HS-27A (cell line): ENCODE measurements at places on chromosomes 13 and 19.

DNA sequence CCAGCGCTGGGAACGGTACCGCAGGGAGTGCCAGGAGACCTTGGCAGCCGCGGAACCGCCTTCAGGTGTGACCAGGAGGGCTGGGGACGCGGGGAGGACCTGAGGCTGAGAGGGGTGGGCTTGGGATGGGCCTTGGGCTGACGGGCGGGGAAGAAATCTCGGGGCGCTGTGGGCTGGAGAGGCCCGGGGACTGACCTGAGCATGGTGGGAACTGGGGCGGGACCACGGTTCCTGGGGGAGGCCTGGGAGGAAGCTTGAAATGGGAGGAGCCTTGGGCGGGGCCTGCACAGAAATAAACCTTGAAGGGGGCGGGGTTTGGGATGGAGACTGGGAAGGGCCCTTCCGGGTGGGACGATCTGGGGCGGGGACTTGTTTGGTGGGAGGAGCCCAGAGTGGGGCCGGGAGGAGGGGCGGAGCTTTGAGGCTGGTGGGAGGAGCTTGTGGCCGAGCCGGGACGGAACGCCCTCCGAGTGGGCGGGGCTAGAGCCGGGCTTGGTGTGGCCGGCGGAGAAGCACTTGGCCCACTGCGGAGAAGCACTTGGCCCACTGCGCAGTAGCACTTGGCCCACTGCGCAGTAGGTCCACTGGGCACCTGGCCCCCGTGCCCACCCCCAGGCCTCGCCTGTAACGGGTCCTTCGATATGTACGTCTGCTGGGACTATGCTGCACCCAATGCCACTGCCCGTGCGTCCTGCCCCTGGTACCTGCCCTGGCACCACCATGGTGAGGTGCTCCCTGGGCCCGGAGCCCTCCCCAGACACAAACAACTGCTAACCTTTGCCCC is 2.8 kb downstream of the GIPR start:
- DNase-seq = no peak

- no peak for DNase-seq
Observed at GRCh38 chr19:19349365-19349764, 28.7 kb downstream of the MAU2 start.

DNA sequence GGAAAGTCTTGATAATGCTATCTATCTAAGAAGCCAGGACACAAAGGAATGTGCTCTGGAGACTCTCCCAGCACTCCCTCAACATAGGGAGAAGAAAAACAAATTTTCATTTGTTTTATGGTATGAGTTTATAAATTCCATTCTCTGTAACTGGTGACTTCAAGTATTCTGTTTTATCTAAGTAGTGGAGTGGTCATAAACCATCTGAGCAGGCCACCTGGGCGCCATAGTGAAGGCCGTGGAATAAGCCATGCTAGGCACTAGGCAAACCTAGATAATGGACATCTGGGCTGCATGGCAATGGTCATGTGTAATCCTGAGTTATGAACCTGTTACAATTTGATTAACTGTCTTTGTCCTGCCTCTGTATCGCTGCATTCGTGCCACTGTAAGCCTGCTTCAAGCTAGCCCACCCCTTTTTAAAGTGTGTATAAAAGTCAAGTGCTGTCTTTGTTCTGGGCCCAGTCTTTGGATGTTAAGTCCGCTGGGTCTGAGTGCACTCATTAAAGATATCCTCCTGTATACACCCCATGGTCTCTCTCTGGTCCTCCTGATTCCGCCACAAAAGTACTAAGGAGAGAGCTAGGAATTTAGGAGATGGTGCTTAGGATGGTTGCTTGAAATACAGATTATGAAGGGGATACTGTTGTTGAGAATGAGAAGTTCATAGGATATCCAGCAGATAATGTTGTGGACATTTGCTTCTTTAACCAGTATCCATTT is 13.2 kb downstream of the GTF2F2 start:
- no peak for DNase-seq

GRCh38 chr19:33379151-33379829 is 5.8 kb downstream of the CEBPG start:
- DNase-seq = no peak

DNA sequence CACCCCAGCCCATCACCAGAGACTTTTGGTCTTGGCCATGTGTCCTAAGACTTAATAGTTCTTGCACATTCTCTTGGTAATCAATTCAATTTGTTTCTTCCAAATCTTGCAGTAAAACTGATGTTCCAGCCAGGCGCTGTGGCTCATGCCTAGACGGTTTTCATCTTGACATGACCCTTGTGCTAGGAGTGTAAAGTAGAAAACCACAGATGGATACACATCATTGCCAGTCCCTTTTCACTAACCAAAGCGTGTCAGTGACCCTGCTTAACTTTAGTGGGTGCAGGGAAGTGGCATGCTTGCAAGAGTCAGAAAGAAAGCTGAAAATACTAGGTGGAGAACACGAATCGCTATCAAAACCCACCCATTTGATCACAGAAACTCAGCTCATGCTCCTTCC is 18.0 kb upstream of the CD70 start:
- DNase-seq = no peak

DNA sequence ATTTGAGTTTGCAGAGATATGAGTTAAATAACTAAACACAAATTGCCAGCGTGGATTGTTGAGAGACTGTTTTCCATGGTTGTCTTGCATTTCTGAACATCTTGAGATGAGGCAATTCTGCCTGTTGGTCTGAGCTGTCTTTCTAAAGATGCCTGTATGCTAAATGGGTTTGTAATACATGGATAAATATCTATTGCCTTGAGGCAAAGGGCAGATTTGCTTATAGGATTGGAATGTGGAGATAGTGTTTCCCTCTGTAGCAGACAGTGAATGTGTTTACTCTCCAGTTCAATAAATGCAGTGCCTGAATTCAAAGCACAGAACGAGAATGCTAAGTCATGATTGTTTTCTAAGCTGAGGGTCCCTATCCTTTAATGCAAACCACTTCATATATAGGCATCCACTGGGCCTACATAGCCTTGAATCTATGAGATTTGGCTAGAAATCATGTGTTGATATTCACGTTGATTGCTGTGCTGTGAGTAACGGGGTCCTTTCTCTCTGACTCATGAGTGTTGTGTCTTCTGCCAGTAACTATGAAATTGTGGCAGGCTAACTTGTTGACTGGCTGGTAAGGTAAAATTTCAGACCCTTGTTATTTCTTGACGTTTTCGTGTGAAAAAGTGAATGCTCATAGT is 2554.8 kb downstream of the PCDH9 start:
- DNase-seq = peak; percentile 31

DNA sequence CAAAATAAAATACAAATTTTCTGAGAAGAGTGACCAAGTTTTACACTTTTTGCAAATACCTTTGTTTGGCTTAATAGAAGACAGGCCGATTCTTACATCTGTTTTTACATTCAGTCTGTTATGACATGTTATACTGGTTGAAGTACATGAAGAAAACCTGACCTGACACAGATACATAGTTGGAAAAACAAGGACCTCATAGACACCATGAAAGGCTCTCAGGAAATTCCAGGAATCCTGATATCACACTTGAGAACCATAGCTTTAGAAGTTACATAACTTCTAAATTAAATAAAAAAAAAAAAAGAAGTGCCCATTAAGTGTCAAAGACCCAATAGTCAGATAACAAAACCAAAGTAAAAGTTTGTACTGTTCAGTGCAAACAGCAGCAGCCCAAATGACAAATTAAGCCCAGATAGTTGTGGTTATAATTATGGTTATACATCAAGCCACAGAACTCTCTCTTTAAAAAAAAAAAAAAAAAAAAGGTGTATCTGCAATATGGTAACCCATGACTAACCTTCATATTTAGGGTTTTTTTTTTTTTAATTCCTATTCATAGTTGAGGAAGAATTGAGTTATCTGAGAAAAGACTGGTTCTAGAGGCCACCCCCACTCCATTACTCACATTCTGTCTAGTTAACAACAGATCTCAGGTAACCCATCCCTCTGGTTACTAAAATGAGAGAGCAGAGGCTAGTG is 19.8 kb downstream of the RBM26 start:
- no peak for DNase-seq

DNA sequence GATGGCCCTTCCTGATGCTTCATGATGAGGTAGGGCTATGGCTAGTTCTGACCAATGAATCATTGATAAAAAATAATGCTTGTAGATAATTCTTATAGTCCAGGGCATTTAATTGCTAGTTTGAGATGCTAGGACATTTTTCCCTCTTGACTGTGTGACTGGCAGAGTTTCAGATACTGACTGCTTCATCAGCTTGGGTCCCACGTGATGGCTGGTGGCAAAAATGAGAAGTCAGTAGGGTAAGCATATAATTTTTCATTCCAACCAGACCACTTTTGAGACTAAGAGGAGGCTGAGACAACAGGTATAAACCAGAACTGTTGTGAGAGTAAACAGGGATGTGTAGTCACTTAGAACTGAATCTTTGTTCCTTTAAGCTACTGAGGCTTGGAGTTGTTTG is 183.3 kb downstream of the HS6ST3 start:
- DNase-seq = no peak

- no peak for DNase-seq
Observed at GRCh38 chr19:10557603-10558197, 8.1 kb downstream of the KRI1 start.

GRCh38 chr19:49788857-49789256 is 22.1 kb downstream of the AP2A1 start:
- DNase-seq = no peak

DNA sequence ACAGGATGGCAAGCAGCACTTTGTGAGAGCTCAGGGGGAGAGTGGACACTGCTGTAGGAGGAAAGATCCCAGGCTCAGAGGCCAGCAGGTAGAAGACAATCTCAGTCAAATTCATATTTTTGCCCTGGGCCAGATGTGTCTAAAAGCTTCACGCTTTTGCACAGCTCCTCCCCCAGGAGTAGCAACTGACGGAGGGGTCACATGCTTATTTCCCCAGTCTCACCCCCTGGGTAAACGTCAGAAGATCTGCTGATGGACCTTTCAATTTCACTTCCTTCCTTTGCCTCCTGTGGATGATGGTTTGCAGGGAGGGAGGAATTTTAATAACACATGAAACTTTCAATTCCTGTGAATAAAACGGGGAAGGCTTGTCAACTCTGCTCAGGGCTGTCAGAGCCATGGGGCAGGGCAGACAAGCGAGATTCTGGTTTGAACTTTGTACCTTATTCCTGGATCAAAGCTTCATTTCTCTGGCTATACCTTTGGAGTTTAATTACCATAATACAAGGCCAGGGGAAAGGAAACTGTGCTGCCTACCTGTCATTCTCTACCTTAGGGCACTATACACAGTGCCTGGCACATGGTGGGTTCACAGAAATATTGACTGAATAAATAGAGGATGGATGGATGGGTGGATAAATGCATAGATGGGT is 41.0 kb downstream of the POU4F1 start:
- no peak for DNase-seq

DNA sequence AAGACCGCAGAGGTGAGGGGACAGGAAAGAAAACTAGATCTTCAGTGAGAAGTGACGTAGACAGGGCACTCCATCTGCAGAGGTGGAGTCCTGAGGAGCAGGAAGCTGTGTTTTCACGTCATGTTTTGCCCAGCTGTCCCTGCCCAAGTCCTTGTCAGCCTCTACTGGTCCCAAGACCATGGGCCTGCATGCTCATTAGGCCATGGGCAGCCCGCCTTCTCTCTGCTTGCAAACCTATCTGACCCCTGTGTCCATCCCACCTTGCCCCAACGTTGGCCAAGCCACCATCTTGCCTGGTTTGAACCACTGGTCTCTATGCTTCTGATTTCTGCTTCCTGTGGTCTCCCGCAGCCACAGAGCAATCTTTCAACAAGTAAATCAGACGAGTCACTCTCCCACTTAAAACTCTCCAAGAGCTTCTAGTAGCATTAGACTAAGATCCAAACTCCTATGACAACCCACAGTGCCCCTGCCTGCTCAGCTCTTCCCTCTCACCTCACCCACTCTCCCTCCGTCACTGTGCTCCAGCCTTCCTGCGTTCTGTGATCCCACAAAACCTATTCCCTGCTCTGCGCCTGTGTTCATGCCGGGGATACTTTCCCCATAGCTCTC is 18.6 kb upstream of the CCNE1 start:
- no peak for DNase-seq

DNA sequence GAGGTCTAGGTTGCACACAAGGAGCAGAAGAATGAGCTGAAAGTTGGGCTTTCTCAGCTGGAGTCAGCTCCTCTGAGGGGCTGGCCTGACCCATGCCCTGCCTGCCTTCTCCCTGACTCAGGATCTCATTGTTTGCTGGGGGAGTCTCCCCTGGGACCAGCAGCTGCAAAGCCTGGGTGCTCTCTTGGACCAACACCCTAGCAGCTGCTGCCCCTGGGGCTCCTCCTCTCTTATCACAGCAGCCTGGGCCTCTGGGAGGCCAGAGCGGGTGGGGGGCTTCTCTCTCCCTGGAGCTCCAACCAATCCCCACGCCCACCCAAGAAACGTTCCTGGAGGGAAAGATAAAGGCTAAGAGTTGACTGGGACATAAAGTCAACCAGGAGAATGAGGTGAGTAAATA is 1.6 kb upstream of the FCGBP start:
- no peak for DNase-seq

- DNase-seq = no peak
Observed at GRCh38 chr13:113367771-113368170, 3.8 kb upstream of the GRTP1 start.

GRCh38 chr19:35419046-35419445 is 29.0 kb upstream of the FFAR2 start:
- no peak for DNase-seq

DNA sequence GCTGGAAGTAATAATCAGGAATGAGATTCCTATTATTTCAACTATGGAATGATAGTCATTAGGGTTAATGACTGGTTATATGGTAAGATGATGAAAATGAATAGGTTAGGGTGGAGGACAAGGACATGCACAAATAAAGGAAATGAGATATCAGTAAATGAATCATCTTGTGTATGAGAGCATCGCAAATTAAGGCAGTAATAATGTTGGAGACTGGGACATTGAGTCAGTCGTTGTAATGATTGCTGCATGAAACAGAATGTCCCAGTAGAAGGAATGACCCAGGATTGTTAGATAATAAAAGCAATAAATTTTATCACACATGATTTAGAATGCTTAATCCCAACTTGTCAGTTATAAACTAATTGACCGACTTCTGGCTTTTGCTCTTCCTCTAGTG is 1733.7 kb upstream of the PCDH20 start:
- DNase-seq = no peak

DNA sequence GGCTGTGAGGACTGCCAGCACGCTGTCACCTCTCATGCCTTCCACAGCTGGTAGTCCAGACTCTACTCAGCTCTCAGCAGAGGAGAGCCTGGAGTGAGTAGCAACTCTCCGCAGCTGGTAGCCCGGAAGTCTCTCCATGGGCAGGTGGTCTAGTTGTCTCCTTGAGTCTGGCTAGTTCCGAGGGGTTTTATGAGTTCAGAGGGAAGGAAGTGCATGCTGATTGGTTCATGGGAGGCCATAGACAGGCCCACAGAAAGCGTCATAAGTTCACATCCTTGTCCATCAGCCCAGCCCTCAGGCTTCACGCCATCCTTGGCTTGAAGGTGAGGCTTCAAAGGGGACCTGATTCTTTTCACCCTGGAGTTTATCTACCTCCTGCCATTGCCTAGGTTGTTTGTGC is 2662.4 kb upstream of the PCDH20 start:
- no peak for DNase-seq

GRCh38 chr13:26022538-26023292 is 29.1 kb downstream of the SHISA2 start:
- no peak for DNase-seq
